ENCODE measurements at places on chromosomes 2 and 18.

DNA sequence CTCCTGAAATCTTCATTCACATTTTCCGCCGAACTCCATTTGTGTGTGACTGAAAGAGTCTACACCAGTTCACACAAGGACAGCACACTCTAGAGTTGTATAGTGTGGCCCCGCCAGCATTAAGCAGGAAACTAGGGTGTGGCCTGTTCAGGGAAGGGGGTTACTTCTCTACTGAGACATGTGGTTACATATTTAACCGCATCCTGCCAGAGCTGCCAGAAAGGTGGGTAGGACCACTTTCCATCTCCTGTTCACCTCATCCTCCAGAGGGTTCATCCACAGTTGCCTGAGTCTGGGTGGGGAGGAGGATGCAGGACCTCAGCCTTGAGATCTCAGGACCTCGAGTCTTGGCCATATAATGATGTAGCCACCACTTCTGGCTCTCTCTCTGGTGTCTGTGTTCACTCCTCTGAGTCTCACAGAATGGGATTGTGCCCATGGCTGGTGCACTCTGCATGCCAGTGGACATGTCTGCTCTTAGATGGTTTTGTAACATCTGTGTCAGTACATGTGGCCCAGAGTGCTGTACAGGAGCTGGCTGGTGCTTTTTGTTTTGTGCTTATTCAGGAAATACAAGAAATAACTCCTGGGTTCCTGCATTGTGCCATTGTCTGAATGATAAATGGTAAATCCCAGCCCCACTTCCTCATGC, 7.7 kb upstream of the SP140L start:
- no peak for DNase-seq

DNA sequence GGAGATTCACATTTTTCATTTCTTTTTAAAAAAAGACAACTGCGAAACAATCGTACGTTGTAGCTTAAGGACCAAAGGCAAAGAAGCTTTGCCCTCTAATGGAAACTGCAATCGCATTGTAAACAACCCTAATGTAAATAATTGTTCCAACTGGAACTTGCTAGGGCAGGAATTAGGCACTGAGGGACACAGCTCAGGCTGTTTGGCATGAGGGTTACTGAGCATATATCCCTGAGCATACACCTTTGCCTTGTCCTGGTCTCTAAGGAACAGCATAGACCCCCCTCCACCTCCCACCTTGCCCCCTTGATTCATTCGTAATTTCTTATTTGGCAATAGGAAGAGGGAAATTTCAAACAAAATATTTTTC, 396.4 kb downstream of the LNPK start:
- peak; percentile 15 for DNase-seq

DNA sequence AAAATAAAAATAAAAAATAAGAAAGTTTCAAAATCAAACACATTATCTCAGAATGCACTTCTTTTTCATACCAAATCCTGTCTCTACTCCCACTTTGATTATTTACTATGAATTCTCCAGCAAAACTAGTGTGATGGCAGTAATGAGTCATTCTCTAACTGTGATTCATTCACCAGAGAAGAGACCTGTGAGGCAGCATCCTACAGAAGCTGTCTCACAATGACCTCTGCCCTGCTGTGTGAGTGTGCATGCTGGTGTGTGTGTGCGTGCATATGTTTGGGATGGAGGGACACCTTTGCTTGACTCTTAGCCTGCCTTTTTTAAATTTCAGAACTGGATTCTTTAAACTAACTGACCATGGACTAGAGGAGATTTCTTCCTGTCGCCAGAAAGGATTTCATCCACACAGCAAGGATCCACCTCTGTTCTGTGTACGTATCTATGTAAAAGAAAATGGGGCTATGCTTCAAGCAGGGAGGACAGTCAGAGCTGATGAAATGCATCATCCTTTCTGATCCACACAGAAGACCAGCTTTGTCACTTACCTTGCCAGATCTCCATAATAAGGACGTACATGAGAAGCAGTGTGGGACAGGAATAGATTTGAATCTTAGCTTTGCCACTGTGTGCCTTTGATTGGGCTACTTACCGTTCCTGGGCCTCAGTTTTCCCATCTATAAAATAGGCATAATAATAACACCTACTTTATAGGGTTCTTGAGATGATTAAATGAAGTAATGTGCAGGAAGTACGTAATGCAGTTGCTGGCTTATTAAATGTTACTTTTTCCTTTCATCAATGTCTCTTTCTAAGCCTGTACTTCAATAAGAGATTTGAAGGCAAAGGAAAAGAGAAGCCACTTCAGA, 31.2 kb downstream of the STAMBP start:
- DNase-seq, result no peak

DNA sequence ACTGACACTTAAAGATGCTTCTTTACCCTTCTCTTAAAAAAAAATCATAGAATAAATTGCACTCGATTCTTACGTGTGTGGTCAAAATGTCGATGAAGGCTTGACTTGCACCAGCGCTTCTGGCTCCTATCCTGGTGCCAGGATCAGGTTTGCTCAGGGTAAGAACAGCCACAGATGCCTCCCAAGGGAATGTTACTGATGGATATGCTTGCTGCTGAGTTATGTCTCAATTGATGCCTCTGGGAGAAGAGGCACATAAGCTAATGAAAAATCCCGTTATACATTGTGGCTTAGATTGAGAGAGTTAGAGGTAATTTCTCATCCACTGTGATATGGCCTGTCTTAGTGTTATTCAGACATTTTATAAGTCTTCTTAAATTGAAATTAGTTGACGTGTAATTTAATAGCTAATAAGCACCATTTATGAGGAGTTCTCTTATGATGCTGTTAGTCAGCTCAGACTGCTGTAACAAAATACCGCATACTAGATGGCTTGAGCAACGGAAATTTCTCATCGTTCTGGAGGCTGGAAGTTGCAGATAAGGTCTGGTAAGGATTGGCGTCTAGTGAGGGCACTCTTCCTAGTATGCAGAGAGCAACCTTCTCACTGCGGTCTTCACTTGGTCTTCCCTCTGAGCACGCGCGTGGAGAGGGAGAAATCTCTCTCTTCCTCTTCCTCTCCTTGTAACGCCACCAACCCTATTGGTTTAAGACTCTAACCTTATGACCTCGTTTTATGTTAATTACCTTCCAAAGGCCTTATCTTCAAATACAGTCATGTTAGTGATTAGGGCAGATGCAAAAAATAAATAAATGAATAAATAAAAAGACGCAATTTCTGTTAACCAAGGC, 116.6 kb upstream of the NOSTRIN start:
- no peak for DNase-seq

- peak; percentile 34 for DNase-seq
Measured at GRCh38 chr18:21958707-21959450, 210.5 kb upstream of the GATA6 start.

GRCh38 chr2:192090911-192091310, 103.8 kb downstream of the TMEFF2 start:
- no peak for DNase-seq

GRCh38 chr2:185188656-185189055, 549.9 kb upstream of the FSIP2 start:
- DNase-seq, result no peak

DNA sequence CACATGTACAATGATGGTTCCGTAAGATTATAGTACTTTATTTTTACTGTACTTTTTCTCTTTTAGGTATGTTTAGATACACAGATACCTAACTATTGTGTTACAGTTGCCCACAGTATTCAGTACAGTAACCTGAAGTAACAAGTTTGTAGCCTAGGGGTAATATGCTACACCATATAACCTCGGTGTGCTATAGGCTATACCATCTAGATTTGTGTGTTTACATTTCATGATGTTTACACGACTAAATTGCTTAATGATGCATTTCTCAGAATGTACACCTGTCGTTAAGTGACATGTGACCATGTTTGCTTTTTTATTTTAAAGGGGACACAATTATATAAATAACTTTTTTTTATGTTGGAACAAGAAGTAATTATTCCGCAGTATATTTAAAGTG, 34.5 kb downstream of the PIK3C3 start:
- DNase-seq, result no peak

DNA sequence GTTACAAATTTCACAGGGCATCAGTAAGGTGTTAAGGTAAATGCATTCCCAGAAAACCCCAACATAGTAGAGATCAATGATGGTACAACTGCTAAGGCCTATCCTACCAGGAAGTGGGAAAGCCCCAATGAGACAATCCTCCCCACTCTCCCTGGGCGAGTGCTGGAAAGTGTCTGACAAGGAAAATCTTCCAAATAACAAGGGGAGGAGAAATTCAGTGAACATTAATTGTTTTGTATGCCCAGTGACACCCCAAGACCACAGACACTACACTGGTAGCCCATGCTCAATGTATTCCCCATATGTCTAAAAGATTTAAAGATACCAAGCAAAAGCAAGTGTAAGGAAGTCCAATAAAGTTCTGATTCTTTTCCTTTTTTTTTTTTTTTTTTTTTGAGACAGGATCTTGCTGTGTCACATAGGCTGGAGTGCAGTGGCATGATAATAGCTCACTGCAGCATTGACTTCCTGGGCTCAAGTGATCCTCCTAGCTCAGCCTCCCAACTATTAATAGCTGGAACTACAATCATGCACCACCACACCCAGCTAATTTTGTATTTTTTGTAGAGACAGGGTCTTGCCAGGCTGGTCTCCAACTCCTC, 24.7 kb downstream of the B4GALT6 start:
- no peak for DNase-seq

GRCh38 chr2:233492078-233492477, 74.5 kb downstream of the USP40 start:
- DNase-seq, result no peak

DNA sequence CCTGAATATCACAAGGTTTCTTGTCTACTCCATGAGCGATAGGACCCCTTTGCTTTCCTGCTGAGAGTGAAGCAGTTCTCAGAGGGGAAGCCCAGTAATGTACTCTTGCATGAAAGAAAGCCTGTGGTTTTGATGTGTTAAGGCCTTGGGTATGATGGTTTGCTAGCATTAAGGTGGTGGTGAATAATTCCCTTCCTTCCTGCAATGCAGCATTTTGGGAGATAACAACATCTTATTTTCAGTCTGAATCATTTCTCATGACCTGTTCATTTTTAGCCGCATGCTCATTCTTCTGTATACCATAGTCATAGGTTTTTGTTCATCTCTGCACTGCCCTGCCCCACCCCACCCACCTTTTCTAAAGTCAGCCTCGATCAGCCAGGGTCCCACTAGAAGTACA, 66.2 kb downstream of the HNMT start:
- no peak for DNase-seq

GRCh38 chr2:84276590-84277255, 182.4 kb downstream of the SUCLG1 start:
- DNase-seq, result no peak

- no peak for DNase-seq
Measured at GRCh38 chr18:27983780-27984179, 193.2 kb downstream of the CDH2 start.

DNA sequence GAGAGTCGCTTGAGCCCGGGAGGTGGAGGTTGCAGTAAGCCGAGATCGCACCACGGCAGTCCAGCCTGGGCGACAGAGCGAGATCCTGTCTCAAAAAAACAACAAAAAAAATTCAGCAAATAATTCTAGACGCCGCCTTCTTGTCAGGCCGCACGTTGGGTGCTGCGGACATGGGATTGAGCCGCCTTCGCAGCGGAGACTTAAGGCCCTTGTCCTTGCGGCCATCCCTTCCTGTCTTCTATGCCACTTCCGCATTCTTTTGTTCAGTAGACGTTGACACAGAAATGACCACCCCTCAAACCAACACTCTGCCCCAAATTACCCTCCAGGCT, 15.8 kb downstream of the PTPN18 start:
- no peak for DNase-seq

DNA sequence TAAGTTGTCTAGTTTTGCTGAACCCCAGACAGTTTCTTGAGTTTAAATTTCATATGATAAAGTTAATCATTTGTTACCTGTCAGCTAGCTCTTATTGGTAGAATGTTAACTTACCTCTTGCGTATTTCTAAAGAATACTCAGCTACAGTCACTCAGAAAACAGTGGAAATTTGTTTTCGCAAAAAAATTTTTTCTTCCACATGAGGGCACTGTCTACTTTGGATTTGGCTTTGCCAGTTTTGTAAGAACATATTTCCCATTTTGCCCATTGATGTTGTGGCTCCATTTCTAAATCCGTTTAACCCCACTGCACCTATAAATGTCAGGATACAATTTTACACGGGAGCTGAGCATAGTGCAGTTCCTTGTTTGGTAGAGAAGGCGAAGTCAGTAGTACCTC, 19.1 kb upstream of the GCFC2 start:
- peak; percentile 15 for DNase-seq

GRCh38 chr2:10400568-10400977, 47.6 kb downstream of the ODC1 start:
- peak; percentile 38 for DNase-seq

- DNase-seq, result no peak
Measured at GRCh38 chr18:76391746-76392145, 103.3 kb downstream of the ZNF516 start.

DNA sequence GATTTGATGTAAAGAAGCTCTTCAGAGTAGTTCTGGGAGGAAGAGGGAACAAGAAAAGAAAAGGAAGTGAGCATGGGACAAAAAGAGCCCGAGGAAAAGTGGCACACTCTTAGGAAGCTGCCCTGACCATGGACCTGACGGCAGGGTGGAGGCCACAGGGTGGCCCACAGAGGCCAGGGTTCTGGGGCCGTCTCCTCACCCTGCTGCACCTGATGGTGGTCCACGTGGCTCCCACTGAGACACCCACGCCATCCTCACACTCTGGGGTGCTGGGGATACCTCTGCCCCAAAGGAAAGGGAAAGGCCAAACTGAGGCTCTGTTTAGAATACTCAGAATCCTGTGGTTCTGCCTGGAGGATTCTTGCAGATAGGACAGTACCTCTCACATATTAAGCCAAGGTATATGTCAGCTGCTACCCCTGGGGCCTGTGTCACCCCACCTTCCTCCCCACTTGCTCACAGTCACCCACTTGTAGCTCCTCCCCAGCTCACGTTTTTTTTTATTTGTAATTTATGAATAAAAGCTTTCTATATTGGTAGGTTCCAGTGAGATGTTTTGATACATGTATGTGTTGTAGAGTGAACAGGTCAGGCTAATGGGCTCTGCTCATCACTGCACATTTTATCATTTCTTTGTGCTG, 171.1 kb downstream of the LDLRAD4 start:
- no peak for DNase-seq

DNA sequence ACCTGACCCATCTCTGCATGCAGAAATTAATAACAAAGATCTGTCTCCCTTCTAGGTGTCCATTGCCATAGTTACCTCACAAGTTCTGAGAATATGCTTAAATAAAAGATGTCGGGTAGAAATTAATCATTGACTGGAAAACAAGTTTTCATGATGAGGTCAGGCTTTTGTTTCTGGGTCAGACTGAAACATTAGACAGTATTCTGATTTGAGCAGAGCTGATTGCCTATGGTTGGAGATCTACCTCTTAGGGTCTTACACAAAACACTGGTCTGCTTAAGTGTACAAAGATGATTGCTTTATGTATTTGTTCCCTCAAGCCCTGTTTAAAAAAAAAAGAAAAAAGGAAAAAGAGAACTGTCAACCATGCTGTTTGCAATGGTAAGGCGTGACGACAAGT, 956.4 kb downstream of the CPS1 start:
- DNase-seq, result no peak

Data from stomach (tissue), 19 donors.